CD8-positive, alpha-beta memory T cell (primary cell): ENCODE measurements at places on chromosomes 3 and 15. TPM values are rescaled to one million over a fixed set of nuclear protein-coding genes. Genes with fewer than 3 reads are reported as not detected.

SENP7 gene
- 13.2 TPM for total RNA-seq

CLDN1 gene
- total RNA-seq: 0.09 TPM

BFSP2 gene
- not detected for total RNA-seq

PLCB2 gene
- 57.3 TPM for total RNA-seq

IL17RD gene
- total RNA-seq: 0.04 TPM

ECE2 gene
- total RNA-seq: not detected

LRRN1 gene
- 0.39 TPM for total RNA-seq

MUSTN1 gene
- total RNA-seq: 1.5 TPM

CX3CR1 gene
- 1.1 TPM for total RNA-seq

RETNLB gene
- not detected for total RNA-seq

- no peak overlapping the region for H3K27ac ChIP-seq
- H3K4me1 ChIP-seq: no peaks in the 10 kb centered on the region
- H3K27me3 ChIP-seq: no peaks in the 10 kb centered on the region
- no peak for DNase-seq
- no peaks in the 10 kb centered on the region for H3K36me3 ChIP-seq
Observed at GRCh38 chr3:57048052-57048671, 12.3 kb upstream of the SPATA12 start.

GRCh38 chr3:34408088-34408487 lies 609.7 kb downstream of the PDCD6IP start:
- no peaks in the 10 kb centered on the region for H3K36me3 ChIP-seq
- no peaks in the 10 kb centered on the region for H3K27me3 ChIP-seq
- H3K4me1 ChIP-seq: no peaks in the 10 kb centered on the region
- H3K4me3 ChIP-seq: no peak overlapping the region
- no peak for DNase-seq

GRCh38 chr3:27385504-27385903 lies 16.3 kb upstream of the NEK10 start:
- no peak overlapping the region for H3K27ac ChIP-seq
- no peaks in the 10 kb centered on the region for H3K4me1 ChIP-seq
- no peaks in the 10 kb centered on the region for H3K27me3 ChIP-seq
- peaks cover 7% of the 10 kb centered on the region for H3K36me3 ChIP-seq

DNA sequence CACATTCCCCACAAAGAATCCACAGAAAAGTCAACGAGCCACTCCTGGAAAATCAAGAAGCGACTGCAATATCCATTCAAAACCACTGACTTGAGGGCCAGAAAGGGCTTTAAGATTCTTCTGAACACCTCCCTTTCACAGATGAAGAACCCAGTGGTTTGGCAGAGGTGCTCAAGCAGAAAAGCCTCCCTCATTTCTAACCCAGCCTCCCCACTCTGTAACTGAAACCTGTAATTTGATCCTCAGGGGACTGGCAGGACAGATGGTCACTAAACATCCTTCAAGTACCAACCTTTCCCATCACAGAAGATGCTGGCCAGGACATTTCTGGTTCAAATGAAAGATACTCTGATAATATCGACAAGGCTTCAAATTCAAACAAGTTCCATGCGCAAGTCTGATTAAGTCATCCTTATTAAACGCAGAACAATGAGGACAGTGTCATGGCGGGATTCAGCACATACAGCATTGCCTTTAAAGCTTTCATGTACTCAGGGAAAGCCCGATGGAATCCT lies 5.5 kb downstream of the SEMA5B start:
- no peak overlapping the region for H3K4me3 ChIP-seq
- no peak overlapping the region for H3K27ac ChIP-seq
- H3K4me1 ChIP-seq: no peaks in the 10 kb centered on the region

- no peaks in the 10 kb centered on the region for H3K27me3 ChIP-seq
- no peaks in the 10 kb centered on the region for H3K4me1 ChIP-seq
- no peaks in the 10 kb centered on the region for H3K36me3 ChIP-seq
- DNase-seq: no peak
- no peak overlapping the region for H3K27ac ChIP-seq
- no peak overlapping the region for H3K4me3 ChIP-seq
Observed at GRCh38 chr3:30084316-30084715, 522.1 kb upstream of the TGFBR2 start.

- no peak overlapping the region for H3K27ac ChIP-seq
- H3K27me3 ChIP-seq: no peaks in the 10 kb centered on the region
- H3K4me1 ChIP-seq: no peaks in the 10 kb centered on the region
- no peak overlapping the region for H3K4me3 ChIP-seq
Observed at GRCh38 chr15:59453474-59454215, 15.7 kb downstream of the FAM81A start.

GRCh38 chr3:97974996-97975395 lies 2.8 kb upstream of the RIOX2 start:
- H3K27ac ChIP-seq: no peak overlapping the region
- DNase-seq: no peak
- H3K4me1 ChIP-seq: peaks cover 20% of the 10 kb centered on the region
- H3K27me3 ChIP-seq: no peaks in the 10 kb centered on the region
- H3K4me3 ChIP-seq: no peak overlapping the region

- no peaks in the 10 kb centered on the region for H3K4me1 ChIP-seq
- H3K27ac ChIP-seq: no peak overlapping the region
- DNase-seq: no peak
- H3K36me3 ChIP-seq: no peaks in the 10 kb centered on the region
- H3K27me3 ChIP-seq: no peaks in the 10 kb centered on the region
Observed at GRCh38 chr3:107387555-107387954, 10.3 kb downstream of the CCDC54 start.

GRCh38 chr15:70053716-70054229 lies 43.9 kb downstream of the TLE3 start:
- H3K4me3 ChIP-seq: no peak overlapping the region
- H3K27me3 ChIP-seq: no peaks in the 10 kb centered on the region
- DNase-seq: no peak
- peaks cover 61% of the 10 kb centered on the region for H3K36me3 ChIP-seq
- no peak overlapping the region for H3K27ac ChIP-seq
- no peaks in the 10 kb centered on the region for H3K4me1 ChIP-seq

DNA sequence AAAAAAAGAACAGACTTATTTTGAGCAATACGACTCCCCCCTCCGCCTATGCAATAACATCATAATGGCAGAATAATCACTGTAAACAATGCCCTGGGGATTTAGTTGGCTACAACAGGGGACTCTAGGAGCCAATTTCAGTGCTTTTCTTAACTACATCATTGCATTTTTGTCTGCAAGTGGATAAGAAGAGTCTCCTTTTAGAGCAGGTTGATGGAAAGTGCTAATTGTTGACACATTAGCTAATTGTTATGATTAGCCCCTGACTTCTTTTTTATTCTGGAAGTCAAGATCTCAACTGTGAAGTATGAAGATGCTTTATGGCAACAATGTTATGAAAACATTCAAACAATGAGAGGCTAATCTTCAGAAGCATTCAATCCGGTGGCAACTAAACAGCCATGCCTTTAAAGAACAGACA lies 121.2 kb downstream of the MECOM start:
- H3K4me3 ChIP-seq: no peak overlapping the region
- DNase-seq: no peak
- H3K27ac ChIP-seq: no peak overlapping the region
- no peaks in the 10 kb centered on the region for H3K4me1 ChIP-seq
- no peaks in the 10 kb centered on the region for H3K27me3 ChIP-seq

GRCh38 chr3:124992041-124992440 lies 57.5 kb upstream of the MUC13 start:
- no peak for DNase-seq
- no peak overlapping the region for H3K27ac ChIP-seq
- peaks cover 42% of the 10 kb centered on the region for H3K36me3 ChIP-seq
- H3K4me3 ChIP-seq: no peak overlapping the region

GRCh38 chr3:157754451-157754850 lies 251.2 kb upstream of the VEPH1 start:
- no peaks in the 10 kb centered on the region for H3K27me3 ChIP-seq
- H3K4me1 ChIP-seq: no peaks in the 10 kb centered on the region
- no peak overlapping the region for H3K4me3 ChIP-seq
- H3K36me3 ChIP-seq: no peaks in the 10 kb centered on the region
- no peak overlapping the region for H3K27ac ChIP-seq

DNA sequence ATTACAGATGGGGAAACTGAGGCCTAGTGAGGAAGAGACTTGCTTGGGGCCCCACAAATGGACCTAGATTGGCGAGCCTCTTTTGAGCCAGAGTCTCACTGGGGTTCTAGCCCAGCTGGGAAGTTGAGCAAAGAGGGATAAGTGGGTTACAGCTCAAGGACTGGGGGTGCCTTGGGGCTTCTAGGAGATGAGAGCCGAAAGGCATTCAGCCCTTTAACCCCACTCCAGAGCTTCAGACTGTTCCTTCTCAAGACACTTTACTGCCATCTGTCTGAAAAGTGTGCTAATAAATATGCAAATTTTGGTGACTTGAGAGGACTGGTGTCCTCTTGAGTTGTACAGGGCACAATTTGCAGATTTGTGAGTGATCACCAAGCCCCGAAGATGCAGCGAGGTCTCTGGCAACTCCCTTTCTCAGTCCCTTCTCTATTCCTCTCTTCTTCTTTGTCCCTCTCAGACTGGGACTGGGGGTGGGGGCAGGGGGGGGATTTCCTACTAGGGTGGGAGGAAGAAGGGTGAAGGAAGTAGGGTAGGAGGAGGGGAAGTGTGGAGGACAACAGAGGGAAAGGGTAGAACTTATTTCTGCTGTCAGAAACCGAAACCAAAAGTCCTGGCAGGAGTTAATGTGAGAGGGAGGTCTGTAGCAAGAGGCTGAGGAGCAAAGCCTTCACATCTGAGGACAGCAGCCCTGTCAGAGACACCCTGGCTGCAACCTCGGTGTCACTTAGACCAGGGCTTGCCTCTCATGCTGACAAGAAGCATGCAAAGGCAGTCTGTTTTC lies 16.2 kb upstream of the ANKDD1A start:
- H3K27me3 ChIP-seq: no peaks in the 10 kb centered on the region
- H3K27ac ChIP-seq: peak overlapping the region; percentile 59
- H3K36me3 ChIP-seq: no peaks in the 10 kb centered on the region
- DNase-seq: peak; percentile 46

- H3K27ac ChIP-seq: no peak overlapping the region
- peak; percentile 39 for DNase-seq
- H3K4me1 ChIP-seq: peaks cover 12% of the 10 kb centered on the region
- H3K27me3 ChIP-seq: no peaks in the 10 kb centered on the region
- H3K4me3 ChIP-seq: no peak overlapping the region
Observed at GRCh38 chr3:45020534-45020933, 5.6 kb upstream of the CLEC3B start.

- no peaks in the 10 kb centered on the region for H3K4me1 ChIP-seq
- no peak for DNase-seq
- no peaks in the 10 kb centered on the region for H3K36me3 ChIP-seq
- H3K4me3 ChIP-seq: no peak overlapping the region
- H3K27ac ChIP-seq: no peak overlapping the region
- H3K27me3 ChIP-seq: no peaks in the 10 kb centered on the region
Observed at GRCh38 chr15:96767703-96768434, 437.4 kb downstream of the NR2F2 start.

- no peak for DNase-seq
- no peak overlapping the region for H3K4me3 ChIP-seq
- no peak overlapping the region for H3K27ac ChIP-seq
- H3K36me3 ChIP-seq: no peaks in the 10 kb centered on the region
Observed at GRCh38 chr3:131914090-131914691, 120.6 kb downstream of the CPNE4 start.

DNA sequence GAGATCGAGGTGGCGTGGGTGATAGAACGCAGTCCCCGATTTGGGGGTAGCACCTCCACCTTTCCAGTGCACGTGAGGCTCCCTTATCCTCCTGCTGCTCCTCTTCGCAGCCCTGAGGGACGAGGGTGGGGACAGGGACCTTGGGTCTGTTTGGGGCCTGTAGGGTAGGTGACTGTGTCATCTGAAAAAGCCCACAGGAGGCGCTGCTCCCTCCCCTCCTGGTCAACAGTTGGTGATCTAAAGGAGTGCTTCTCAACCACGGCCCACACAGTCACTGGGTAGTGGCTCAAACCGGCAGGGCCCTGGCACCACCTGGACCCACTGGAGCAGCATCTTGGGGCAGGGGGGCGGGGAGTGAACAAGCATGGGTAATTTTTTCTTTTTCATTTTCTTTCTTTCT lies 7.1 kb downstream of the LRRK1 start:
- no peak overlapping the region for H3K27ac ChIP-seq
- H3K4me1 ChIP-seq: no peaks in the 10 kb centered on the region
- no peak overlapping the region for H3K4me3 ChIP-seq
- DNase-seq: no peak

- H3K4me3 ChIP-seq: no peak overlapping the region
- no peaks in the 10 kb centered on the region for H3K27me3 ChIP-seq
- H3K36me3 ChIP-seq: no peaks in the 10 kb centered on the region
Observed at GRCh38 chr3:32643354-32643753, 41.6 kb upstream of the CNOT10 start.

GRCh38 chr3:73624821-73625665 lies at the start of gene PDZRN3:
Gene PDZRN3, minus strand, starts transcription at chr3:73624941.
- no peak within 1 kb of the TSS for H3K4me3 ChIP-seq
- H3K27ac ChIP-seq: no peak within 1 kb of the TSS
- DNase-seq: no peak
- no peaks in the 10 kb centered on the region for H3K27me3 ChIP-seq
- no peaks in the 10 kb centered on the region for H3K36me3 ChIP-seq
- no peaks in the 10 kb centered on the region for H3K4me1 ChIP-seq

DNA sequence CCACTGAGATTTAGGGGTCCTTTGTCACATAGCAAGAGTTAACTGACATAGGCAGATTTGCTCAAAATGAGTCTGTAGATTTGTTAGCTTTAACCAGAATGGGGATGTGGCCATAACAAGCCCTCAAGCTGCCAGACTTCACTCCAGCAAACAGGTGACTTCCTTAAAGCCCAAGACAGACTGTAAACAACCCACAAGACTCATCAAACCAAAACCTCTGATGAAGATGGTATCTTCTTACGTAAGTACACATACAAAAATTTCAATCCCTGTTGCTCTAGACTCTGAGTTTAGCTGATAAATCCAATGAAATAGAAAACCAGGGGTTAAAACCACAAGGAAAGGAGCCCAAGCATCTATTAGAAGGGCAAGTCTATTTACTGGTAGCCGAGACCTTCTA lies 18.2 kb upstream of the ZBTB20 start:
- H3K4me3 ChIP-seq: no peak overlapping the region
- H3K36me3 ChIP-seq: no peaks in the 10 kb centered on the region
- H3K27ac ChIP-seq: peak overlapping the region; percentile 43
- DNase-seq: peak; percentile 63
- no peaks in the 10 kb centered on the region for H3K27me3 ChIP-seq

- H3K4me3 ChIP-seq: no peak overlapping the region
- H3K27me3 ChIP-seq: no peaks in the 10 kb centered on the region
- no peak for DNase-seq
- no peak overlapping the region for H3K27ac ChIP-seq
Observed at GRCh38 chr3:146640361-146640760, 35.2 kb upstream of the PLSCR5 start.

GRCh38 chr3:158152186-158152585 lies 42.3 kb downstream of the RSRC1 start:
- no peak overlapping the region for H3K27ac ChIP-seq
- no peaks in the 10 kb centered on the region for H3K27me3 ChIP-seq
- no peaks in the 10 kb centered on the region for H3K36me3 ChIP-seq
- H3K4me3 ChIP-seq: no peak overlapping the region
- no peak for DNase-seq

- no peak for DNase-seq
- H3K36me3 ChIP-seq: no peaks in the 10 kb centered on the region
- peaks cover 8% of the 10 kb centered on the region for H3K27me3 ChIP-seq
Observed at GRCh38 chr15:86236356-86237110, 156.9 kb downstream of the AGBL1 start.
